ENCODE measurements at places on chromosomes 12 and 14.

DNA sequence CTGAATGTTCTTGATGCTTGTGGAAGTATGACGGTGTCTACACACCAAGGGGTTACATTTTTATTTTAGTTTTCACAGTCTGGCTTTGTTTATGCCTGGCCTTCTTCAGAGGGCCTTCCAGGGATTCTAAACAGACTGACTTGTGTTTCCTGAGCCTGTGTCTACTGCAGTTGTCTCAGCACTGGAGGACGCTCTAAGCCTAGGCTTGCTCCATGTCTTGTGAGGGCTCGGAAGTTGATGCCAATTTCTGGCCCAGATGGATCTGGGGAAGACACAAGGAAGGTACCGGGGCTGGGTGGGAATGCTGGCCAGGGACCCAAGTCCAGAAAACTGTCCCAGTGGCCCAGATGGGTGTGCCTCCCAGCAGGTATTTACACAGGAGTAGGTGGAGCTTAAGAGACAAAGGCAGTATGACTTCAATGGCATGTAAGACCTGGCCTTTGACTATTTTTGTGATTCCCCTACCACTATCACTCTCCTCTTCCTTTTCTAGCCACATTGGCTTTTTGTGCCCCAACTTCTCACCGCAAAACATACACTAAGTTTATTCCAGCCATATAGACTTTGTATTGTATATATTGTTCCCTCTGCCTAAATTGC is 56.9 kb downstream of the GPR137C start:
- DNase-seq: no peak

- DNase-seq: no peak
These were observed 25.1 kb downstream of the GPR65 start for GRCh38 chr14:88030079-88030478.

GRCh38 chr12:51788876-51789275 is 59.6 kb downstream of the FIGNL2 start:
- no peak for DNase-seq

- DNase-seq: no peak
These were observed 148.8 kb downstream of the CEP128 start for GRCh38 chr14:80792771-80793170.

DNA sequence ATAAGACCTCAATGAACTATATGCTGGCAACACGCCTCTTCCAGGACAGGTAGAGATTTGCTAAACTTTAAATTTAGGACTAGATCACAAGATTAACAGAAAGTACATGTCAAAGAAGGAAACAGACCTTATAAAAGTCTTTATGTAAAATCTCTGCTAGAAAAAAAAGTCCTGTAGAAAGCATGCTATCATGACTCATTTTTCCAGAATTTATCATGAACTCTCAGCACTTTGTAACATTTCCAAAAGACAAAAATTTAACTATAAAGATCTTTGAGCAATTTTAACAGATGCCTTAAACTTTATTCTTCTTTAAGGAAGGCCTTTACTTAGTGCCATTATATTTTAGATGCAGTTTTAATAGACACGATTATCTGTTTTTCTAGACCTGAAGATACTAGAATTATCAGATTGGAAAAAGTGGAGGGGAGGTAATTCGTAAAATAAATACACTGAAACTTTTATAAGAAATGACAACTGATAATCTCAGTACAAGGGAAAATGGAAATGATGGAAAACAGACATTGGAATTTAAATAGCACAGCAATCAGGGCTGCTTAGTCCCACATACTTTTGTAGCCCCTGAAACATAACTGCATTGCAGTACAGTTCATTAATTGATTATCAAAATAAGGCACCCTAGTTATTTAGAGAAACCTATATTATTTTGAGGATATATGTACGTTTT is 92.0 kb downstream of the TTLL5 start:
- no peak for DNase-seq

GRCh38 chr12:6959058-6959804 is 8.1 kb downstream of the PTPN6 start:
- DNase-seq: no peak

Data from thyroid gland (tissue), 4 donors.